ENCODE measurements at places on chromosomes 6 and 20.

DNA sequence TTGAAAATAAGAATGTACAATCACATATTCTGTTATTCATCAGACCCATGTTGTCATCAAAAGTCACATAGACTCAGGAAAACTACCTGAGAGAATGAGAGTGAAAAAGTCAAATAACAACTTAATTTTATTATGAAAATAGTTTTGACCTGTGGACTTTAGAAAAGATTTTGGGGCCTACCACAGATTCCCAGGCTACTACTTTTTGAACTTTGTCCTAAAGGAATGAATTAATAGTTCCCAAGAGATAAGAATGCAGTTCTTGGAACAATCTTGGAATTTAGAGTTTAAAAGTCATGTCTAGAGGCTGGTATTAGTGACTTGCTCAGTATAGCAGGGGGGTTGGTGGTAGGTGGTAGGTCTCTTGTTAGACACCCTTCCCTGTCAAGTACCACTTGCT lies 3.3 kb downstream of the TAF8 start:
- DNase-seq = no peak

DNA sequence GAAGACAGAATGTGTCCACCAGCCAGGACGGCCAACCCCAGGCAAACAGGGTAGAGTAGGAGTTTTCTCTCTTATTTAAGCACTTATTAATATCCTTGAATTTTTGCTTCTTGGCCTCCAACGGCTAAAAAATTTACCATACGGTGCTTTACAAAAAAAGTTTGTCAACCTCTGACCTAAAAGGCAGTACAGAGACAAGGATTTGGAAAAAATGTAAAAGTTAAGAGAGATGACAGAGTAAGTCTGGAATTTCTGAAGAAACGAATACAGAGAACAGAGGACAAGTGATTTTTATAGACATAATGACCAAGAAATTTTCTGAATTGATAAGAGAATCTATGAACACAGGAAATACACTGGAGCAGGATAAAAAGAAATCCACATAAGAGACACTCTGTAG lies 10.2 kb downstream of the OSER1 start:
- DNase-seq = no peak

DNA sequence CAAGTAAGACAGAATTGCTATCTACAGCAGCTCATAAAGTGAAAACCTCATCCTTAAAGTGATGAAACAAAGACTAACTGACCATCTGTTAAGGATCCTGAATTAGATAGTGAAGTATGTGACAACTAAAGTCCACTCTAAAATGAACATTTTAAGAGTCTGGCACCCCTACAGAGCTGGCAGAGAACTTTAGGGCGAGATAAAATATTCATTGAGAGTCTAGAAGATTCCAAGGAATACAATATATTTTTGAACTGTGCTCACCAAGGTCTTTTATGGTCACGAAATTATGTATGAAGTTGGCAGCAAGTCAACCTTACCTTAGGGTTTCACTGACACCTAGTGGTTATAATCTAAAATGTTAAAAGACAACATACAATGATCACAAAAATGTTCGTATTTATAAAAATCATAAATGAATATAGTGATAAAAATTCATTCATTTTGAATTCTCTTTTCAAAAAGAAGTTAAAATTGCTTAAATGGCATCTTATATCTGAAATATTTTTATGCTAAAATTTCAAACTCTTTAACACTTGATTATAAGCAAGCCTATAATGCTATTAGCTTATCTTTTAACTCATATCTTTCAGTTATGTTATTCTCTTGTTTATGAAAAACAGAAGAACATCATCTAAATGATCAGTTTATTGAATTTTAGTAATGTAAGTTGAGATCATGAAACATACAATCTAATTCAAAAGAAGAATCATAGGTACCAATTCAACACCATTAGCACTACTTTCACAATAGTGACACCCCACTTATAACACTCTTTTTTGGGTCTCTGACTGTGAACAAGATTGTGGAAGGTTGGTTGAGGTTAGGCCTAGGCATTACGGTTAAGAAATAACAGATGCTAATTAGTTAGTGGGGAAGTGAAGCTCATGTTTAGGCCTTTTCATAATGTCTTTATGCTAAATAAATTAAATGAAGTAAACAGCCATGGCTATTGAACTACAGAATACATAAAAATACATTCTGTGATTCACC lies 27.5 kb downstream of the RSPH3 start:
- no peak for DNase-seq

DNA sequence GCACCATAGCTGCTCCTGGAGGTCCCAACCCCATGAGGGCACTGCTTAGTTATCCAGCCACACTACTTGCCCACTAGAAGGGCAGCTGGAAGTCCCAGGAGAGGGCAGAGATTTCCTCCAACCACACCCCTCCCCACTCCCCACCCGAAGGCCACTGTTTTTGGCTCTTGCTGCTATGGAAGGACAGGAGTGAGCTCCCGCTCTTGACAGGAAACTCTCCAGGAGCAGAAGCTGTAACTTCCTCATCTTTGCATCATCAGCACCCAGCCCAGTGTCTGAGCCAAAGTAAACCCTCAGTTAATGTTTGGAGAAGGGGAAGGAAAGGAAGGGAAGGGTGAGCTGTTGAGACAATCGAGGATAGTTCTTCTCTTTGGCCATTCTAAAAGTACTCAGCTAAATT lies 120.7 kb downstream of the MTFR2 start:
- no peak for DNase-seq

DNA sequence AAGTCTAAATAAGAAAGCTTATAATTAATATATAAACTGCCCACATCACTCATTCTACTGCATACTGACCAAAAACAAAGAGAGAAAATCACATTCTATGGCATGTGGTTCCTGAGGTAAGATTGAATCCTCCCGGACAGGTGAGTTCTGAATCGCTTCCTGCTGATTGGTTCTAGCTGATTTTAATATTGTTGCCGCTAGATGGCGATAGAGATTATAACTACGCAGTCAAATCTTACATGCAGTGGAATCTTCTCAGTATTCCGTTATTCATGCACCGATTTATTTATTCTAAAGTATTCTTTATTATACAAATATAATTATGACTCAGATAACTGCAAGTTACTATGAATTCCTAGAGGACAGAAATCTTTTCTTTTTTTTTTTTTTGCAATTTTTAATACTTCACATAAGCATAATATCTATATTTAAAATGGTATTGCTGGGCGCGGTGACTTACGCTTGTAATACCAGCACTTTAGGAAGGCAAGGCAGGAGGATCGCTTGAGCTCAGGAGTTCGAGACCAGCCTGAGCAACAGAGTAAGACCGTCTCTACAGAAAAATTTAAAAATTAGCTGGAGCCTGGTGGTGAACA lies 24.2 kb upstream of the TMX4 start:
- peak; percentile 13 for DNase-seq

GRCh38 chr6:63864671-63865318 lies 229.2 kb downstream of the PHF3 start:
- no peak for DNase-seq

- no peak for DNase-seq
Measured at GRCh38 chr6:16741112-16742016, 19.9 kb downstream of the ATXN1 start.

- no peak for DNase-seq
Measured at GRCh38 chr6:53852805-53853204, 58.0 kb downstream of the LRRC1 start.

GRCh38 chr6:87825821-87826221 lies 123.8 kb upstream of the AKIRIN2 start:
- DNase-seq = no peak

- DNase-seq = no peak
Measured at GRCh38 chr6:71181565-71181964, 107.0 kb upstream of the OGFRL1 start.

DNA sequence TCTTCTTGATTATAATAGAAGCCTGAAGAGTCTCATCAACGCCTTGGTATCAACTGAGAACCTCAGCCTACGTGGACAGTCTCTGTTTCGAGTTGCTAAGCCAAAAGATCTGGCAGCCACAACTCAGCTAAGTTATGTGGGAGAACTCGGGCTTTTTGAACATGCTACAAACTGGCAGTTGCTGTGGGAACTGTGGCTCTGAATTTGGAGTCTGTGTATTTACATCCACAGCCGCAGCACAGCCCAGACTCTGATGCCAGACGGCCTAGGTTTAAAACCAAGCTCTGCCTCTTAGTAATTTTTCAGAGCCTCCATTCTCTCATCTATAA lies 35.8 kb downstream of the RIPOR2 start:
- DNase-seq = peak; percentile 61

DNA sequence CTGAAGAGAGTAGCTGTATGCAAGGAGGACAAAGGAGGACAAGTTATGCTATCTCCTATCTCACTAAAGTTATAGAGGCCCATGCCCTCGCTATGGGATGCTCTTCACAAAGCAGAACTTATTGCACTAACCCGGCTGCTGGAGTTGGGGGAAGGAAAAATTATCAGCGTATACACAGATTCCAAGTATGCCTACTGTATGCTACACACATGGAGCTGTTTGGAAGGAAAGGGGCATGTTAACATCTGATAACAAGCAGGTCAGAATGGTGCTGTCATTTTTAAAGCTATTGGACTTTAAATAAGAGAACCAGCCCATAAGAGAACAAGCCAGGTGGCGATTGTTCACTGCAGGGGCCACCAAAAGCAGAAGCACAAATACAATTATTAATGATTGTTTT lies 20.3 kb upstream of the BTN3A2 start:
- DNase-seq = no peak

- DNase-seq = no peak
Measured at GRCh38 chr6:21327326-21328112, 266.0 kb upstream of the SOX4 start.

- no peak for DNase-seq
Measured at GRCh38 chr20:4162766-4163165, 147.4 kb upstream of the RNF24 start.

DNA sequence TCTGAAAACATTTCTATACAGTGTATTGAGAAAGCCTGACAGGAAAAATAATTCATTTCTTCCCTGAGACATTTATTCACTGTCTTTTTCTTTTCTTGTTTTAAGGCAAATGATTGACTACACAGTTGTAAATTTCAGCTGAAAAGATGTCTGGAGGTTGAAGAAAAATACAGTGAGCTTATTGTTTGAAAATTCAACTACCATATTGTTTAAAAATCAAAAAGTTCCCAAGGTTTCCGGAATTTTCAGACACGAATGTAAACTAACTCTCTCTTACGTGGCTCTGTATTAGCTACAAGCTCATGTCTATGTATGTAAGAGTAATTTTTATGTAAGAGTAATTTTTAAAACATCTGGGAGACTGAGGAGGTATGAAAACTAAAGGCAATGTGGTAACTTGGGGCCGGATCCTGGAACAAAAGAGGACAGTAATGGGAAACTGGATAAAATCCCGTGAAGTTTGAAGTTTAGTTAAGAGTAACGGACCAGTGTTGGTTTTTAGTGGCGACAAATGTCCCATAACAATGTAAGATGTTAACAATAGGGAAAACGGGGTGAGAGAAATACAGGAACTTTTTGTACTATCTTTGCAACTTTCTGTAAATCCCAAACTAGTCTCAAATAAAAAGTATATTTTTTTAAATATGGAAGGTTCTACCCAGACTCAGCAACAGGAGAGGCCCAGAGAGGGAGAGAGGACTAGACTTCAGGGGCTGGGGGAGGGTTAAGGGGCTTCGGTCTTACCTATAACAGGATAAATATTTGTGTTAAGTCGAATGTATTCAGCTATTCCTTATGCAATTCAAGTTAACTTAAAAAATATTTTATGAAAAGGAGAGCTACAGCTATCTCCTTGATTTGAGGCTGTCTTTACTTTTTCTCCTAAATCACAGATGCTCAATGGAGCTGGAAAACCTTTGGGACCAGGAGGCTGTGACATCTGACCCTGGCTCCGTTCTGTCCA lies 1.3 kb downstream of the PTGIS start:
- DNase-seq = no peak

GRCh38 chr20:46696791-46697279 lies 7.6 kb upstream of the TP53RK start:
- DNase-seq = no peak

- DNase-seq = no peak
Measured at GRCh38 chr6:163501026-163501425, 86.5 kb downstream of the QKI start.

GRCh38 chr6:170289180-170289931 lies 1.5 kb downstream of the DLL1 start:
- DNase-seq = peak; percentile 41

DNA sequence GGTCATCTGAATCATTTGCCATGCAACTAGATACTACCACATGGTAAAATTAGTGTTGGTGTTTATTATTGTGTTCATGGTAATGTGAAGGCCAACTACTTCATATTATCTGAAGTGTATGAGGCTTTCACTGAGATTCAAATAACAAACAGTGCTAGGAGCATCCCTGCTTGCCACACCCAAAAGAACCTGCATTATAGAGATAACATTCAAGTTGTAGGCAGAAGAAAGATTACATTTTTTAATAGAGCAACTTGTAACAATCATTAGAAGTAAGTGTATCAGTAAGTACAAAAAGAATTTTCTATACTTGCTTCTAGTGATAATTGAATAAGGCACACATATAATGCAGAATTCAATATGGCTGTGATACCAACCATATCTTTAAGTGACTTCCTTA lies 49.8 kb downstream of the BCKDHB start:
- DNase-seq = no peak

GRCh38 chr20:38184101-38184500 lies 19.0 kb upstream of the TGM2 start:
- no peak for DNase-seq

DNA sequence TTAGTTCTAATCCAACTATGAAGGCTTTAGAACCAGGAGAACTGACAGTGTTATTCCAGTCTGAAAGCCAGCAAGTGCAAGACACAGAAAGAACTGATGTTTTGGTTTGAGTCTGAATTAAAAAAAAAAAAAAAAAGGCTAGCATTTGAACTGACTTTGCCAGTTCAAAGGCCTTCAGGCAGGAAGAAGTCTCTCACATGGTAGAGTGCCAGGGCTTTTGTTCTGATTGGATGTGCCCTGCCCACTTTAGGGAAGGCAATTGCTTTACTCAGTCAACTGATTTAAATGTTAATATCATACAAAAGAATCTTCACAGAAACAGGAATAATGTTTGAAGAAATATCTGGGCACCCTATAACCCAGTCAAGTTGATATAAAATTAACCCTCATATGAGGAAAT lies 212.2 kb downstream of the HIVEP2 start:
- DNase-seq = no peak

GRCh38 chr6:22015944-22016343 lies 280.9 kb downstream of the PRL start:
- no peak for DNase-seq

DNA sequence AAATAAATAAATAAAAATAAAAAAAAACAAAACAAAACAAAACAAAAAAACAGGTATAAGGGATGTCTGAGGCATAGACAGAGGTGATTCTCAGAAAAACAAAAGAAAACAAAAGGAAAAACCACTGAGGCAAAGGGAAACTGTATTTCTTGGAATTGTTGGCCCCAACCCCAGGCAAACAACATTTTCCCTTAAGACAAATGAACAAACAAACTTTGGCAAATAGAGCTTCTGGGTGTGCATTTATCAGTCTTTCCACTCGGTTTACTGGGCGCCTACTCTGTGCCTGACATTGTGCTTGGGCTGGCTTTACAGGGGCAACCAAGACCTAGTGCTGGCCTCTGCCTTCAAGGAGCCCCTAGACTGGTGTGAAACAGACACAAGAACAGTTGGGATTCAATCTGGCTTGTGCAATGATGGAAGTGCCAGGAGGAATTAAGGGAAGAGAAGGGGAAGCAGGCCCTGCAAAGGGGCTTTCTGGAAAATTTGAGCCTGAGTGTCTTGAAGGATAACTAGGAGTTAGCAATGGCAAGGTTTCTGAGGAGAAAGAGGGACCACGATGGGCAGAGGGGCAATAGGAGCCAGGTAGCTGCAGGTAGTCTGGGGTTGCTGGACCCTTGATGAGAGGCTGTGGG lies 33.8 kb upstream of the IER3 start:
- DNase-seq = no peak

- no peak for DNase-seq
Measured at GRCh38 chr6:125379174-125379573, 77.4 kb upstream of the HDDC2 start.

GRCh38 chr6:138863321-138863720 lies 67.4 kb downstream of the ECT2L start:
- no peak for DNase-seq

All from stimulated activated CD4-positive, alpha-beta T cell treated with anti-CD3 and anti-CD28 coated beads, Interleukin-15, amount 100 ng/mL, for 24 hours (primary cell).